ENCODE measurements at places on chromosomes 5 and 9.

DNA sequence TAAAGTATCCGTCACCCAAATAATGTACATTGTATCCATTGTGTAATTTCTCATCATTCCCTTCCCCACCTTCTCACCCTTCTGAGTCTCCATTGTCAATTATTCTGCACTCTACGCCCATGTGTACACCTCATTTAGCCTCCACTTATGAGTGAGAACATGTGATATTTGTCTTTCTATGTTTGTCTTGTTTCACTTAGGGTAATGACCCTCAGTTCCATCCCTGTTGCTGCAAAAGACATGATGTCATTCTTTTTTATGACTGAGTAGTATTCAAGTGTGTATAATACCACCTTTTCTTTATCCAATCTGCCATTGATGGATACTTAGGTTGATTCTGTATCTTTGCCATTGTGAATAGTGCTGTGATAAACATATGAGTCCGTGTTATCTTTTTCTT is 4.9 kb upstream of the SPATA31C2 start:
- no peak for DNase-seq

DNA sequence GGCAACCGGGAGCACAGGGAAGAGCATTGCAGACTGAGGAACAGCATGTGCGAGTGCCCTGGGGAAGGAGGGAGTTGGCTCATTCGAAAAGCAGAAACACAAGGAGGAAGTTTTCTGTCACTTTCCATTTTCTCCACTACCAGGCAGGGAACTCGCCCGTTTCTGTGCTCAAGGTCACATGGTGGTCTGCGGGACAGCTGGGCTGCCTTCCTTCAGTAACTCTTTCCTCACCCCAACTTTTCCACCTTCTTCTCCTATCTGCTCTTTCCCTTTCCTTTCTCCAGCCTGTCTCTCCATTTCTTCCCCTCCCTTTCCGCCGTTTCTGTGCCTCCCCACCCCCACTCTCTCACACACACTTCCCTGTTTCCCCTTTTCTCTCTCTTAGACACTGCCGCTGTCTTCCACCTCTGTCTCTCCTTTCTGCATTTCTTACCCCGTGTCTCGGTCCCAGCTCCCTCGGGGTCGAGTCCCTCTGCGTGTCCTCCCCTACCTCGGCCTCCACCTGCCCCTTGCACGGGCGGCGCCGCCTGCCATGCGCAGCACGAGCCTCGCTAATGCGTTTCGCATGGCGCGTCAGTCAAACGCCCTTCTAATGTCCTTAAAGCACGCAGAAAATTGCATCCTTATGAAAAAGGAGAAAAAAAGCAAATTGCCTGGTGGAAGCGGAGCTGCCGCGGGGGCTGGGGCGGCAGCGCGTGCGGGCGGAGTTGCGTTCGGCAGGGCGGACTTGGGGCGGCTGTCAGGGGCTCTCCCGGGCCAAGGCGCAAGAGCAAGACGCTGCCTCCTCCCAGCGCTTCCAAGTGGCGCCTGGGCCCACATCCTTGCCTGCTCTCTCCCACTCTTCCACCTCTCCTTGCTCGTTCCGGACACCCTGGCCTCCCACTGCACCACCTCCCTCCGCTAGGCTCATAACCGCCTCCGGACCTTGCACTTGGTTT is 9.5 kb downstream of the BARX1 start:
- DNase-seq = no peak

GRCh38 chr5:61701877-61702602 is 370.0 kb downstream of the ZSWIM6 start:
- no peak for DNase-seq

- DNase-seq = no peak
These were observed 28.4 kb upstream of the ITGA1 start for GRCh38 chr5:52759331-52759730.

- peak; percentile 18 for DNase-seq
These were observed 133.6 kb downstream of the ATG10 start for GRCh38 chr5:82105457-82105856.

DNA sequence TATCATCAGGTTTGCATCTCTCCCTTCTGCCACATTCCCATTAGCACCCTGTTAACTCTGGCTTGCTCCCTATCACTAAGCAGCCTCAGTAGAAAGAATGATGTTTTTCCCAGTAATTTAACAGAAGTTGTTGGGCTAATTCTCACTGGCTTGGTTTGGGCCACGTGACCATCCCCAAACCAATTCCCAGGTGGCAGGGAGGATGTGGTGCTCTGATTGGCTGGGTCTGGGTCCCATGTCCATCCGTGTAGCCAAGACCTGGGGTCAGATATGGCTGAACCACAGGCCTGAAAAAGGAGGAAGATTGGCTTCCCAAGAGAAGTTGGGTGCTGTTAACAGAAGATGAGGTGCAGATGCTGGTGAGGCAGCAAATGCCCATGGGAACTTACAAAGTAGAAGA is 122.0 kb downstream of the BOD1 start:
- DNase-seq = no peak

GRCh38 chr5:116810951-116811350 is 236.3 kb upstream of the SEMA6A start:
- no peak for DNase-seq

DNA sequence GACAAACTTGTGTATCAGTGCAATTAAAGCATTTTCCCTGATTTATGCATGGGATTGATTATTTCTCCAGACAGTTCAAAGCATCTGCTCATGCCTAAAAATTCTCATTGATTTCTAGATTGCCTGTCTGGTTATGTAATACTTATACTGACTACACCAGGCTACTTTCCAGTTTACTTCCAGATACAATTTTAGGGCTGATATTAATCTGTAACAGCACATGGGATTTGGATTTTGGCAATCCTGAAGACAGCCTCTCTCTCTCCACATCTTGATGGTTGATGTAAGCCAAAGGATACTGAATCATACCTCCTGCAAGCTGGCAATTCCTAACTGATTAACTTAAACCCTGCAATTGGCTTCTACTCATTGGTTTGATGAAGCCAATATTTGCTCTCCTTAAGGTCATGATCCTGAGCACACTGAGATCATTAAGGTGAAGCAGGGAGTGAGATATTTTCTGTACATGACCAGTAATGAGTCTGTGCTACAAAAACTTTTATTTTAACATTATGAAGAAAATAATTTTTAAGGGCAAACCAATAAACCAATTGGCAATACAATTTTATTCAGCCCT is 25.7 kb upstream of the FBXL7 start:
- no peak for DNase-seq
